Left renal pelvis (tissue), 4 donors: ENCODE measurements at places on chromosomes 5 and 9.

DNA sequence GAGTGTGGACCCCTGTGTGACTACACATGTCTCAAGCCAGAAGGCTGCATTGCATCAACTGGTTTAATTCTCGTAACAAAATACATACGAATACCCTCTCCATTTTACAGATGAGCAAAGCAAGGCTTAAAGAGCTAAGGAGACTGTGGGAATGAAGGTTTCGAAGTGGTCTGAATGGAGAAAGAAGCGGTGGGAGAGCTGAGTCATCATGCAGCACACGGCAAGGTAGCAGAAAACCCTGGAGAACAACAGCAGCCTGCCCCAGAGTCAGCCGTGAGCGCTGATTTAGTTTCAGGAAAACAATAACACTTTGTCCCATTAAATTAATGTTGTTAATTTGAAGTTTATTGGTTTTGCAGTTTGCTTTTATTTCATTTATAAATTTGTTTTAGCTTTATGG lies 223.8 kb downstream of the HSPA4 start:
- no peak for DNase-seq

DNA sequence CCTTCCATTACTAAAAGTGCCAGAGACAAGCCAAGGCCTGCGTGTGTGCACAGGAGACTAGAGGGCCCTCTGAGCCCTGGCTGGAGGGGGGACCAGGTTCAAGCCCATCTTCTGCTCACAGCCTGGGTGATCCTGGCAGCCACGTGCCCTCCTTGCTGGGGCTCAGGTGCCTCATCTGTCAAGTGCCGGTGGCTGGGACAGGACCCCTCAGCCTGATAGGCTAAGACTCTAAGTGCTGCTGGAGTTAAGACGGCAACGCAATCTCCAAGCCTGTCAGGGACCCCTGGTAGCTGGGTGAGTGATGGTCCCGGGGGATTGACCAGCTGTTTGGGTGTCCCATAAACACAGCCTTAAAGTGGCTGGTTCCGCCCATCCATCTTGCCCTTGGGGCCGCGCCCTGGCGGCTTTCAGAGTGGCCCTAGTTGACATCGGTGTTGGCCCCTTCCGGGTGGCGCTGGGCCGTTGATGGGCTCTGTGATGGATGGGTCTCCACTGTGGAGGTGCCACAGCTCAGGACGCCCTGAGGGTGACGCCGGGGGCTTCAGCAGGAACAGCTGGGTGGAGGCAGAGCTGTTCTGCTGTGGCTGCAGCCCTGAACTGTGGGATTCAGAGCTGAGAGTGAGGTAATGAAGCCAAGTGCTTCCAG lies 136.2 kb downstream of the BARX1 start:
- DNase-seq = no peak

- DNase-seq = no peak
Observed at GRCh38 chr5:146909255-146910068, 30.9 kb upstream of the PPP2R2B start.

DNA sequence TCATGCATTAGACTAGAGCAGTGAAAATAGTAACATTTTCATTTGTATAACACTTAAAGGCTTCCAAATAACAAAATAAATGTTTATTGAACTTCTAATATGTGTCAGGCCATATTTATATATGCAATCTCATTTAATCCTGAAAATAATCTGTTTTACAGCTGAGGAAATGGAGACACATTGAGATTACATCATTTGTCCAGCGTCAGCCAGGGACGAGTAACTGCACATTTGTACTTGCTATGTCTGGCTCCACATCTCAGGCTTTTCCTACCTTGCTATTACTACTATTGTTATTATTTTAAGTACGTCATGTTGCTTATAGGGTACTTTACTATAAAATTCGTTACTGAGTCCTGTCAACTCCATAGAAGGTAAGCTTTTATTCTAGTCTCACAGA lies 3.8 kb upstream of the C9 start:
- no peak for DNase-seq

DNA sequence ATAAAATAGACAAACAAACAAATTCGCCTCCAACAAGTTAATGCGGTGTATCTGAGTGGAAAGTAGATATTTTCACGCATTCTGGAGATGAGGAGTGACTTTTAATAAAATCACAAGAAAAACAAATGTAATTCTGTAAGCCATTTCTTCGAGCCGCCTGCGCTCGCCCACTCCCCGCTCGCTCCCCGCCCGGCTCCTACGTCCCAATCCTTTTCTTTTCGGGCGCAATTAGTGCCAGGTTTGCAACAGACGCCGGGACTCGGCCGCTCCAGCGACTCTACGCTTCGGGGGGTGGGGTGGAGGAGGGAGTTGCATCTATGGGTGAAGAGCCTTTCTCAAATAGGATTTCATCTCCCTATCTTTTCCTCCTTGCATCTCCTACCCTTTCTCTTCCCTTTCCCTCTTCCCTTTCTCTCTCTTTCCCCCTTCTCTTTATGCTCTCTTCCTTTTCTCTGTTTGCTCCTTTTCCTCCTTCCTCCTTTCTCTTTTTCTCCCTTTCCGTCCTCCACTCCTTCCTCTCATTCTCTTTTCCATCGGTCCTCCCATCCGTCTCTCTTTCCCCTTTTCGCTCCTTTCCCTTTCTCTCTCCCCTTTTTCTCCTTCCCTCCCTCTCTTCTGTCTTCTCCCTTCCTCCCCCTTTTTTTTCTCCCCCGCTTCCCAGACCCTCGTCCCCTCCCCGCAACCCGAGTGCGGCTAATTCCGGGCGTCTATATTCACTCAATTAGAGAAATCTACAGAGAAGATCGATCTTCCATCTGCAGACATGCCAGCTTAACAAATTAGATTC lies 6.1 kb upstream of the OTP start:
- no peak for DNase-seq

- DNase-seq = no peak
Observed at GRCh38 chr5:50547303-50547702, 106.2 kb upstream of the EMB start.

DNA sequence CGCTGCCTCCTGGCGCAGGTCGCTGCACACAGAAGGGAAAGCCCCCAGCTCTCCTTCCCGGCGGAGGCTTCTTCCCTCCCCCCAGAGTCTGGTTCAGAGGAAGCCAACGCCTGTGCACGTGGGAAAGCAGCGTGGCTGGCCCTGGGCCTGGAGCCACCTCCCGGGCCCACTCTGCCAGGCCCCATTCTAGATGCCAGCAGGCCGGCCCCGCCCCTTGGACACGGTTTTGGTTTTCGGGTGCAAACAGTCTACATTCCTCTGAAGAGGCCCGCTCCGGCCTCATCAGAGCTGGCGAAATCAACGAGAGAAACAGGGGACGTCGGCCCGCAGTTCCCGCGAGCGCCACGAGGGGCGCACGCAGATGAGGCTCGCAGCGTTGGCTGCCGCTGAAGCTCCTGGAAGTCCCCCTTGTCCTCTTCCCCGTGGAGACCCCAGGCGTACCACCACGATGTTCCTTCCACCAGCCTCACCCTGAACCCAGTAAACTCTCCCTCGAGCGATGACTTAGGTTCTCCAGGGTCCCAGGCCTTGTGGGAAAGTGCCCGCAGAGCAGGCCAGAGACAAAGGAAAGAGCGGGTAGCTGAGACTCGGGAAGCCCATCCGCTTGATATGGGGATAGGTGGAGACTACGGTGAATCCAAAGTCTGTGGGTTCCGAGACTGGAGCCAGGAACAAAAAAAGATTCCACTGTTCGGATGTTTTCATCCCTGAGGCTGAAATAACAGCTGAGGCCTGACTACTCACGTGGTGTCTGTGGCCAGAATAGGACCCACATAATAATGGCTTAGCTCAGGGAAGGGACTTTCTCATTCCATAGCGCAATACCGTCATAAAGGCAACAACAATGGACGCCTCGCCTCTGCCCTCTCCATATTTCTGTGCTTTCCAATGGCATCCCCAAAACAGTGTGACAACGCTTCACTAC lies 64.2 kb downstream of the KLF4 start:
- DNase-seq = peak; percentile 56

DNA sequence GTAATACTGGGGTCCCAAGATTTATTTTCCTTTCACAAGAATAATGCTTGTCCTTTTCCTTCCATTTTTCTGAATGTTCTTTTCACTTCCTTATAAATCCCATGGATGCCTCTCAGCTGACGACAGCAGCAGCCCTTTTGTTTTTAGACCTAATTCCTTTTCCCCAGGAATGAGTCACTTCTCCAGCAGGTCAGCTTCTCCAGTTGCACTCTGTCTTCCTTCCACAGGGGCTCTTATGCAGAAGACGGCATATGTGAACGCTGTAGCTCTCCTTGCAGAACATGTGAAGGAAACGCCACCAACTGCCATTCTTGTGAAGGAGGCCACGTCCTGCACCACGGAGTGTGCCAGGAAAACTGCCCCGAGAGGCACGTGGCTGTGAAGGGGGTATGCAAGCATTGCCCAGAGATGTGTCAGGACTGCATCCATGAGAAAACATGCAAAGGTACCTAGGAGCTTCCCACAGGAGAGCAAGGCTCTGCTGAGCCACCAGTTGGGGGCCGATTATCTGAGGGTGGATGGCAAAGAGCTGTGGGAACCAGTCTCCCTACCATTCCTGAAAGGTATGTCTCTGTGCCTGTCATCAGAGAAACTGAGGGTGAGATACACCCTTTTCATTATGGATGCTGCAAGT lies 72.9 kb downstream of the RFK start:
- DNase-seq = no peak

DNA sequence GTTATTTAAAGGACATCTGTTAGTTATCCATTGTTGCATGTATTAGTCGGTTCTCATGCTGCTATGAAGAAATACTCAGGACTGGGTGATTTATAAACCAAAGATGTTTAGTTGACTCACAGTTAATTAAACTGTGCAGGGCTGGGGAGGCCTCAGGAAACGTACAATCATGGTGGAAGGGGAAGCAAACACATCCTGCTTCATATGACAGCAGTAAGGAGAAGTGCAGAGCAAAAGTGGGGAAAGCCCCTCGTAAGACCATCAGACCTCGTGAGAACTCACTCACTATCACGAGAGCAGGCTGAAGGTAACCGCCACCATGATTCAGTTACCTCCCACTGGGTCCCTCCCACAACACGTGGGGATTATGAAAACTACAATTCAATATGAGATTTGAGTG lies 2064.1 kb downstream of the MAT2B start:
- no peak for DNase-seq

DNA sequence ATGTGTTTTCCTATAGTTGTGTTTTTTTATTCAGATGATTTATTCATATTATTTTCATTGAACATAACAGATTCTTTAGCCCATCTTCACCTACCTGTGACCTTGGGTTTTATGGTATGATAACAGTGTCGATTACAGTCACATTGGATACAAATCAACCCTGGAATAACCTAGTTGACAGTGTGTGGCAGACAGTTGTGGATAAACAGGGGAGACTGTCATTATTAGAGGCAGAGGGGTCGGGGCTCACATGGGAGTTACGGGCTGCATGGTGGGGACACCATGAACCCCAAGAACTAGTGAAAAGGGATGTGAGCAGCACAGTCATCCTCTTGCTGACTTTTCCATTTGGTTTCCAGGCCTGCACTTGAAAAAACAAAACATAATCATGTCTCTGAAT lies 29.9 kb upstream of the MAP1B start:
- no peak for DNase-seq

- DNase-seq = no peak
Observed at GRCh38 chr5:171615705-171616640, 169.6 kb upstream of the SMIM23 start.

GRCh38 chr5:53291047-53291446 lies 181.5 kb upstream of the MOCS2 start:
- DNase-seq = no peak

DNA sequence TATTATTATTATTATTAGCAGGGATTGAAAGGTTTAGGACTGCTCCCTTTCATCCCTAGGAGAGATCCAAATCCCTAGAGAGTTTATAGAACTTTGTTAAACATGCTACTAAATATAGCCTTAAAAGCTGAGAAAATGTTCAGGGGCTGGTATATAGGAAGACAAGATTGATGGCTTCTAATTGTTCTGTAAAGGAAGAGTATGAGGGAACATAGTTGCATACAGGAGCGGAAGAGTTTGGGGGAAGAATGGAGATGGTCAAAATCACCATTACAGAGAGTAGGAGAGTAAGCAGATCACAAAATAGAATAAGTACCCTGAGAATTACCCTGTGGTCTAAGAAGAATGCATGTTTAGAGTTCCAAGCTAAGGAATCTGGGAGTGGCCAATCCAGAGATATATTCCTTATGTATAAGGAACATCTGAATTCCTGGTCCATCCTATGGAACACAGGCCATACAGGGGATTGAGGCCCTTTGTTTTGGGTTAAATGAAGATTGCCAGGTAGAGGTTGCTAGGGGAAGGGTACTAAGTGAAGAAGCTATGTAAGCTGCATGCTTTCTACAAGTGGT lies 158.0 kb upstream of the APC start:
- DNase-seq = no peak

DNA sequence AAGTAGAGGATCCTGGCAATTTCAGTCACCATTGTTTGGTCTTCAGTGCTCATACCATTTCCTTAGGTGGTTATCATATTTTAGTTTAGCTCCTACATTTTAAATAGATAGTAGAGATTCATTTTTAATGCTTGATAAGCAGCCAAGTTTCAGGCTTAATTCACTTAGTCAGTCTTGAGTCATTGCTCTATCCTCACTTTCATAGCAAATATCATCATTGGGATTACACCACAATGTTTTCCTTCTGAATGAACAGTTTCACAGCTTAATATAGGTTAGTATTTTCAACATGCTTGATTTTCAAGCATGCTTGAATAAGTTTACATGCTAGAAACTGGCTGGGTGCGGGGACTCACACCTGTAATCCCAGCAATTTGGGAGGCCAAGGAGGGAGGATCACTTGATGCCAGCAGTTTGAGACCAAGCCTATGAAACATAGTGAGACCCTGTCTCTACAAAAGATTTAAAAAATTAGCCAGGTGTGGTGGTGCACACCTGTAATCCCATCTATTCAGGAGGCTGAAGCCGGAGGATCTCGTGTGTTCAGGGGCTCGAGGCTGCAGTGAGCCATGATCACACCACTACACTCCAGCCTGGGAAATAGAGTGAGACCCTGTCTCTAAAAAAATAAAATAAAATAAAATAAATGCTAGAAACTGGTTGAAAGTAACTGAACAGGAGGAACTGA lies 339.9 kb downstream of the ADGRV1 start:
- DNase-seq = no peak

DNA sequence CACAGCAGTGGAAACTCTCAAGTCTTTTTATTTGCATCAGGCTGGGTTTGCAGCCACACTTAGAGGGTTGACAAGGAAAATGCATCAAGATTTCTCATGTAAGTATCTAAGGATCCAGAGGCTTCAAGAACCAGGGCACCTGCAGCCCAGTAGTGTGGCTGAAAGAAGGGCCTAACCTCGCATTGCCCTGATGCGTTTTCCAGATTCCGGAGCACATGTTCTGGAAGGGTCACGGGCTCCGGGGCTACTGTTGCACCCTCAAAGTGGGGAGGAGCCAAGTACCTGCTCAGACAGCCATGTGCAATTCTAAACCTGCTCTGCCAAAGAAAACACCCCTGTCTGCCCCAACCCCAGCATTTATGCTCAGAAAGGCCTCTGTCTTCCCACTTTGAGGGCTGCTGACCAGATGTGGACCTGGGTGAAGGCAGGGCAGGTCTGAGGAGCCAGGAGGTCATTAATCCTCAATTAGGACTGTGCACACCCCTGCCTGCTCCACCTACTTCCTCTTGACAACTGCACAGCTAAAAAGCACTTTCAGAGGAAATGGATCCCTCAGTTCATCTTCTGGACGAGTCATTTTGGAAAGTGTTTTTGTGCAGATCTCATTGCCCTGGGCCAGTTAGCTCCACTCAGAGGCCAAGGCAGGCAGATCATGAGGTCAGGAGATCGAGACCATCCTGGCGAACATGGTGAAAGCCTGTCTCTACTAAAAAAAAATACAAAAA lies 110.7 kb downstream of the SAXO1 start:
- DNase-seq = no peak

GRCh38 chr5:146398826-146399225 lies 48.3 kb upstream of the TCERG1 start:
- no peak for DNase-seq

- DNase-seq = peak; percentile 49
Observed at GRCh38 chr5:177317959-177318377, 6.3 kb upstream of the MXD3 start.
